Caki2 (cell line): ENCODE measurements at places on chromosomes 5 and 9.

- no peak for DNase-seq
These were observed 6.1 kb downstream of the ADAMTS12 start for GRCh38 chr5:33885679-33886078.

DNA sequence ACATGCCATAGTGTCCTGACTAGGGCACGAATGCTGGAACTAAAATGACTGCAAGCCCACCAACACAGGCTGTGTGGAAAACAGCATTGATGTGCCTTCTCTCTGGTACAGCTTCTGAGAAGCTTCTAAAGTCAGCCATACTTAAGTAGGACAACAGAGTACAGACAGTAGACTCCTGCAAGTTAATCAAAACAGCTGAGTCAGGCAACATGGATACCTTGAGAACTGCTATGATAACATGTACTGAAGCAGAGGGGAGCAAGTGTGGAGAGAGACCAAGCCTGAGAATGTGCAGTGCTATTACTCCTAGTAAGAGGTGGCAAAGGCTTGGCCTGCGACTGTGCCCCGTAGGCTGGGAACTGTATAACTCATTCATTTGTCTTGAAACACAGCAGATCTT is 2.5 kb downstream of the ISCA1 start:
- DNase-seq = no peak

- DNase-seq = peak; percentile 66
These were observed 5.3 kb downstream of the KLF4 start for GRCh38 chr9:107484117-107484723.

DNA sequence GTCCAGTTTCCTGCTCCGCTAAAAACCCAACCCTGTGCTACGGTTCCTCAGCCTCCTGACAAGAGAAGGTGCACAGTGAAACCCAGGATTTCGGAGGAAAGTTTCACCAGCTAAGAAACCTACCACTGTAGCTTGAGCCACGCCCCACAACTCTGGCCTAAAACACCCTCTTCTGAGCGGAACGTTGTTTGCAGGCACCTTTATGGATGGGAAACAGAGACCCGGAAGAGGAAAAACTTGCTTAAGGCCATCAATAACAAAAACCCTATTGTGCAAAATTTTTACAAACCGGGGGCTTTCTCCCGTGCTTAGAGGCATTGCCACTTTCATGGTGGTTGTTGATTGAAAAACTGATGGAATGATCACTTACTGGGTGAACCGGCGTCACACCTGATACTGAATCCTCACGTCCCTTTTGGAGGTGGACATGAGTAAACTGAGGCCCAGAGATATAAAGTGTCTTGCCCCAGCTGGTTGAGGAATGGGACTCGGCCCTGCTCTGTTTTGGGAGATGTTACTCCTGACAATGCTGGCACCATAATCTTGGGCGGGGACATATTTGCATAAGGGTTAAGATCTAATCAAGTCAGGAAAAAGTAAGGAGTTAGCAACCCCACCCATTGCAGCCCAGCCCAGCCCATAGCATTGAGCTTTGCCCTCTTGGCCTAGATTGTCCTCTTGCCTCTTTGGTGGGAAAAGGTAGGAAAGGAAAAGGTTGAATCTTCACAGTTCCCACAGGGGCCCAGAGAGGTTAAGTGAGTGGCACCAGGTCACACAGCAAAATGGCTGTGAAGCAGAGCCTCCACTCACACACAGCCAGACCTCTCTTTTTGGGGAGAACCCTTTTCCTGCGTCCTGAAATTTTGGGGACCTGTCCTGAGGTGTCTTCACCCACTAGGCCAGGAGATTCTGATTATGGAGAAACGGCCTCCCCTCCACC is 23.2 kb upstream of the PTGS1 start:
- no peak for DNase-seq

- DNase-seq = no peak
These were observed 198.6 kb downstream of the AGTPBP1 start for GRCh38 chr9:85543196-85543595.

DNA sequence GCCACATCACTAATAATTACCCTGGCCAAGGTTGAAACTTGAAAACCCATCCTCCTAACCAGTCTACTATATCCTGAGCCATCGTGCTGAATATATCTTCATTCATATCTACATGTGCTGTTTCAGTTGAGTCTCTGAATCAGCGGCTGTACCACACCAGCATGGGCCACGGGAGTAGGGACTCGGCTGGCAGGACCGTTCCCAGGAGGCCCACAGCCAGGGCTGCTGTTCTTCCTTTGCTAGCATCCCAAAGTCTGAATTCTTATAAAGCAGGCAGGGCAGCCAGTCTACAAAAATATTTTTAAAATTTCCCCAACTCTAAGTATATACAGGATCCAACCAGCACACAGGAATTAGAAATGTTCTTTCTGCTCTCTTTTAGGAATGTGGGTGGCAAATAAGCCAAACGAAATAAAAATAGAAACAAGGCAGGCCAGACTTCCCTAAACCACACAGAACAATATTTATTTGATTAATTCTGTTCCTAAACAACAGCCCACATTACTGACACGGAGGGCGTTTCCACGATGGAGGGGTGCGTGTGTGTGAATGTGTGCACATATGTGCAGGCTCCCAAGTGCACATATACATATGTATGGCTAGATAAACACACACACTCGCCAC is 42.8 kb upstream of the EQTN start:
- no peak for DNase-seq

- no peak for DNase-seq
These were observed 561.1 kb upstream of the DAP start for GRCh38 chr5:11322133-11322532.

DNA sequence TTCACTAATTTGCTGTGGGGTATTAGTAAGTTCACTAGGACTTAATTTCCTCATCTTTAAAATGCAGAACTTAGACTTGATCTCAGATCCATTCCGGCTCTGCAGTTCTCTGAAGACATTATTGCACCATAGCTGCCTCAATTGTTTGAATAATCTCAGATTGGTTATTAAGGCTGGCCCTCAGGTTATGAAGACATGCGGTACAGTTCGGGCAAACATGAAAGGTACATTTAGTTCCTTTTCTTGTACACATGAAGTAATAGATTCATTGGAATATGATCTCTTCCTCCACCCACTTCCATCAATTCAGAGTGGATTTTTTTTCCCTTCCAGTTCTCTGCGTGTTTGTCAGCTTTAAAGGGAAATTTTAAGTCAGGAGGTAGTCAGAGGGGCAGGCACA is 28.0 kb downstream of the ATP6V0E1 start:
- no peak for DNase-seq

DNA sequence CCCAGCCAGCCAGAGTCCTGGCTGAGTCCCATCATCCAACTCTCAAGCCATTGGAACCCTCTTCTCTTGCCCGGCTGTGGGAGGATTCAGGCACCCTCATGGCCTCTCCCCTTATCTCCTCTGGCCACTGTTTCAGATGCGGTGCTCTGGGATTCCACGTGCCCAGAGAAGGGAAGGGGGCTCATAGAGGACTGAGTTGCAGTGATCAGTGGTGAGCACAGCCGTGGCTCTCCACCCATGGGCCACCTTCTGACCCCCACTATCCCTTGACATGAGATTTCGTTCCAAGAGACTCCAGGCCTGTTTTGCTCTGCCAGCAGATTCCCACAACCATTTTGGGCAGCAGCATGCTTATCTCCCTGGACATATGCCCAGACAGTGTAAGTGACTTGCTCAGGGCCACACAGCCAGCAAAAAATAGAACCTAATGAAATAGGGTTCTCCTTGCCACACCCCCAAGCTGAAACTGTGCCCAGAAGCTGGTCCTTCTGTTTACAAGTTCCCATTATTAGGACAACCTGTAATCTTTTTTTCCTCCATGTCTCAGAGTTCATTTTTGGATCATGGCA is 2.7 kb downstream of the GPX3 start:
- DNase-seq = no peak

DNA sequence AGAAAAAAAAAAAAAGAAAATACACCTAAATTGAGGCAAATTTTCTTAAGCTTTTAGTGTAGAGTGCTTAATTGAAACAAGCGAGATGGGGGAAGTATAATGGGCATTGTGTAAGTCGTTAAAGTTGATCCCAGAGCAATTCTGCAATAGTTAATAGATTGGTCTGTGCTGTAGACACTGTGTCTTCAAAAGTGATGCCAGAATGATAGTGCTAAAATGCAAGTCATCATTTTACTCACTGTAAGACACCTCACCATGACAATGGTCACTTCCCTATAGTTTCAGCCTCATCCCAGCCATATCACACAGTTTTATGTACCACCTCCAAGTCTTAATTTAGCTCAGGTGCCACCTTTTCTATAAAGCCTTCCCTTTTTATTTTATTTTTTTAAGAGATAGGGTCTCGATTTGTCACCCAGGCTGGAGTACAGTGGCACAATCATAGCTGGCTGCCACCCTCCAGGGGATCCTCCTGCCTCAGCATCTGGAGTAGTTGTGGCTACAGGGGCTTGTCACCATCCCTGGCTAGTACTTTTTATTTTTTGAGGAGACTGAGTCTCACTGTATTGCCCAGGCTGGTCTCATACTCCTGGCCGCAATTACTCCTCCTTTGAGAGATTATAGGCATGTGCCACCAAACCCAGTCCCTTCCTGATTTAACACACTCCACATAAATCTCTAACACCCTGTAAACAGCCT is 6.2 kb downstream of the COX7C start:
- no peak for DNase-seq

- DNase-seq = peak; percentile 49
These were observed 3.2 kb downstream of the SH3PXD2B start for GRCh38 chr5:172450861-172451695.

- peak; percentile 74 for DNase-seq
These were observed 19.1 kb upstream of the EDIL3 start for GRCh38 chr5:84403773-84404172.

DNA sequence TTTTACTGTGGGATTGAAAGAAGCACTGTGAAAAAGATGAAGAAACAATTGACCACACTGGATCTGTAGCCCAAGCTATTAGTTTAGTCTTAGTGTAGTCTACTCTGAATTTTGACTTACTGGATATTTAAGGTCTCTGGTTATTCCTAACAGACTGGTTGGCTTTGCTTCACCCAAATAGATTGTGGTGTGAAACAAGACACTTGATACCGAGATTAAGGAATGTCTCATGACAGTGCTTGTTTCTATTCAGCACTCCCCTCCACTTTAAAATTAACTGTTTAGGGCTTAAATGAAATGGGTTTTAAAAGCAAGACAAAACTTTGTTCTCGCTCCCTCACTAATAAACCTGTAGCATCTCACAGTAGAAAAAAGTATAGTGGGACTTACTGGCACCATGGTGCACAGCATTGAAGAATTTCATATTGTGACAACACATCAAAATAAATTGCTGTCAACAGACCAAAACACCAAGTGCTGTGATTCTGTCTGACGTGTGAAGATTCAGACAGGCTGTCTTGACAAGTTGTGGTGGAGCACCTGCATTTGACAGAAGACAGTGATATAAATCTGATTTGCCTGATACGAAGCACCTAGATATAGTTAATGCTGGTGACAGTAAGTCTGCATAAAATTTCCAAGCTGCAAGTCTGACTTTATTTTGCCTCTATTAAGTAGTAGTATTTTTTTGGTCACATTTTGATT is 73.1 kb downstream of the PBX3 start:
- no peak for DNase-seq

GRCh38 chr5:96093340-96093739 is 131.7 kb upstream of the ELL2 start:
- DNase-seq = no peak

- no peak for DNase-seq
These were observed at the start of gene ZDHHC11 for GRCh38 chr5:850511-851006. TSS of gene ZDHHC11 (minus strand) at chr5:850986. CDS start at chr5:850602, 384 bp downstream.

GRCh38 chr9:94623253-94623652 is 16.1 kb downstream of the FBP1 start:
- no peak for DNase-seq

DNA sequence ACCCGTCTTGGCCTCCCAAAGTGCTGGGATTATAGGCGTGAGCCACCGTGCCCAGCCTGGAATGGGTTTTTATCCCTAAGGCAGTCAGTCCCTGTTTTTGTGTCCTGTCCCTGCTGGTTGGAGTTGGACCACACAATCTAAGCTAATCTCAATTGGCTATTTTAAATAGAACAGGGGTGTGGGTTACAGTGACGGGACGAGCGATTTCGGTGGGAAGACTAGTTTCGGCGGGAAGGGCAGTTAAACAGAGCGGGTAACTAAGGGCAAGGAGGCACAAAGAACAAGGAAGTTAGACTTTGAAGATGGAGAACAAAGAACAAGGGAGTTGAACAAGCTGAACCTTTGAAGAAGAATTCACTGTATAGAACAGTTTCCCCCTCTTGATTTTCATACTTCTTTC is 1.4 kb downstream of the GTF3C5 start:
- peak; percentile 63 for DNase-seq

DNA sequence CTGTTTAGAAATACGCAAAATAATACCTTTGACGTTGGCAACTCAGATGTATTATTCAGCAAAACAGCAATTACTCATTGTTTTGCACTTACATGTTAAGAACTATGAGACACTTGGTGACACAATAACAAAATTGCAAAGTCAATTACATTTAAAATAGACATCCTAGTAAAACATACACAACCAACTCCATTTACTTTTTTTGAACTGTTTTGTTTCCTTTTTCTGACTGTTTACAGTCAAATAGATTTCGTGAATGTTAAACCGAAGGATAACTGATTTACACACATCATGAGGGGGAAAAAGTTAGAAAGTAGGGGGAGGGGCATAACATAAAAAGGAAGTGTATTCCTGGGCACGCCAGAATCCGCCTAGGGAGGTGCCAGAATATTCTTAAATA is 220.1 kb downstream of the MEF2C start:
- DNase-seq = peak; percentile 64

- no peak for DNase-seq
These were observed 190.7 kb downstream of the CD180 start for GRCh38 chr5:67005737-67006499.

DNA sequence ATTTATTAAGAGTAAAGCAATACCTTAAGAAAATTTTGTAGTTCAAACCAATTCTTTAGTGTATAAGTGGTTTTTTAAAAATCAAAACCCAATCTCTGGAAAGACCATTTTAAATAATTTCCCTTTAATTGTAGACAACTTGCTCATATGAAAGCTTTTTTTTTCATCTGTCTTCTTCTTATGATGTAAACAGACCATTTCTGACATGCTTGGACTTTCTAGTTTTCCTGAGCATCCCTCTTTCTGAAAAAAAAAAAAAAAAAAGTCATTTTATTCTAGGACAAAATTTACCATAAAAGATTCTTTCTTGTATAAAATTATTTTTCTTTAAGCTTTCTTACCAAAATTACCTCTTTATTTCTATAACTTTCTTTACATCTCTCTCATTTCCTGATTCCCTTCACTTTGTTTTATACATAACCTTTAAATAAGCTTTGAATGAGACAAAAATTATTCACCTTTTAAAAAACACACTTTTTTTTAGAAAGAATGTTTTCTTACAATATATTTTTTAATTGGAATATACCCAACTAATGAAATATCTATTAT is 67.5 kb downstream of the COL15A1 start:
- peak; percentile 44 for DNase-seq

DNA sequence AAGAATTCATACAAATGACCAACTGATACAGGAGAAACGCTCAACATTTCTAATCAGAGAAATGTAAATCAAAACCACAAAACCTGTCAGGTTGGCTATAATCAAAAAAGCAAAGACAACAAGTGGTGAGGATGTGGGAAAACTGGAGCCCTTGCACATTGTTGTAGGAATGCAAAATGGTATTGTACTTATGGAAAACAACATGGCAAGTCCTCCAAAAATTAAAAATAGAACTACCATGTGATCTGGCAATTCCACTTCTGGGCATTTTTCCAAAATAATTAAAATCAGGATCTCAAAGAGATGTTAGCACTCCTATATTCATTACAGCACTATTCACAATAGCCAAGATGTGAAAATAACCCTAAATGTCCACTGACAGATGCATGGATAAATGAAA is 76.1 kb downstream of the FNIP1 start:
- no peak for DNase-seq

GRCh38 chr9:83629433-83630104 is 6.6 kb downstream of the IDNK start:
- DNase-seq = no peak
